GOT3 (cell line): ENCODE measurements at places on chromosomes 7 and 10.

- DNase-seq = no peak
These were observed 9.1 kb downstream of the USP6NL start for GRCh38 chr10:11602358-11602757.

GRCh38 chr7:125467996-125468854 lies 538.6 kb upstream of the POT1 start:
- no peak for DNase-seq

GRCh38 chr7:117010375-117011133 lies 57.3 kb downstream of the ST7 start:
- no peak for DNase-seq

GRCh38 chr10:13340626-13341376 lies 7.3 kb downstream of the SEPHS1 start:
- no peak for DNase-seq

DNA sequence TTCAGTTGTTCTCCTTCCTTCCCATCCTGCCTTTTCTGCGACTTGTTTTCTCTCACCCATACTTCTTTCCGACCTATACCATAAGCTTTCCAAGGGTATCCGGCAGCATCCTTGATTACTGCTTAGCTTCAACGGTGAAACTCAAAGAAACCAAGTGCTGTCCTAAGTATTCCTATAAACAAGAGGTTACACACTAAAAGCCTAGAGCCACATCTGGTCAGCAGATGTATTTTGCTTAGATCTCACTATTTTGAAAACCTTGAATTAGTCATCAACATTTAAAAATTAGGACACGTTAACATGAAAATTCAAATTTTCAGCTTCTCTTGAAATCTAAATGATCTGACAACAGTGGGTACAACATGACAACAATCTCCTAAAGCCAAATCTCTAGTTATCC lies 20.0 kb downstream of the ARHGAP21 start:
- no peak for DNase-seq

DNA sequence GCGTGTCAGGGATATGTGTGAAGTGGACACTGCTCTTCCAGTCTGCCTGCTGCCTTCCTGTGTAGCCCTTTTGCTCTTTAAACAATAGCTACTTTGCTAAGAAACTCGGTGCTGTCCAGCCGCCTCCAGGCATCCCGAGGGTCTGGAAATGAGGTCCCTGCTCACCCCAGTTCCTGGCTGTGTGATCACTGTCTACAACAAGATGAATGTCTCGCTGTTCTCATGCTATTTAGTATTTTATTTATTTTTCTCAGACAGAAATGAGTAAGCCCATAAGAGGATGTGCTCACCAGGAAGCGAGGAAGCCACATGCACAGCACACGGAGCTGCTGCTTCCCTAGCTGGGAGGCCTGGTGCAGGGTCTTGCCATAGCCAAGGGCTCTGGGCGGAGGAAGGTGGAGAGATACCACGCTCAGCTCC lies 167.0 kb upstream of the PITRM1 start:
- DNase-seq = no peak

GRCh38 chr7:150857276-150858055 lies 5.1 kb downstream of the AOC1 start:
- no peak for DNase-seq

DNA sequence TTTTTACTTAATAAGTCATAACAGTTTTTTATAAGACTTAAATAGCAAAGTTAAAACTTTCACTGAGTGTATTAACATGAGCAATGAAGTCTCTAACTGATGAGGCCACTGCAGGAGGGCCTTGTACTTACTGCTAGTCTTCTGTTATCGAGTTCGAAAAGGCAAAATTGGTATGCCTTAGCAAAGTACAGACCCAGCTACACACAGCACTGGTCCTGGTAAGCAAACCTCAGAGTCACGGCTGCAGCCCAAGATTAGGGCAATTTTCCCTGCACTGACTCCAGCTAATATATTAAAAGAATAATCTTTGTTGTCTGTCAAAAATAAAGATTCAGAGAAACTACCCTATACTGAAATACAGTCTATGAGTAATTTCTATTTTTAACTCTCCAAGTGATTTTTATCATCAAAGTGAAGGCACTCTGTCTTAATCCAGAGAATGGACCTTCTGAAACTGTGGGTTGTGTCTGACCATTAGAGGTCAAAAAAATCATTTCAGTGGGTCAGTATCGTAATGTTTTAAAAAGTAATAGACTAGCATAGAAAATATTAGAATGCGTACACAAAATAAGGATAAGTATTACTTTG lies 85.7 kb downstream of the HBP1 start:
- DNase-seq = no peak

- DNase-seq = no peak
These were observed 208.3 kb downstream of the CELF2 start for GRCh38 chr10:11225935-11226334.
